Stimulated activated CD8-positive, alpha-beta memory T cell treated with anti-CD3 and anti-CD28 coated beads, Interleukin-7, amount 100 ng/mL, for 48 hours (primary cell): ENCODE measurements at places on chromosomes 12 and 14.

DNA sequence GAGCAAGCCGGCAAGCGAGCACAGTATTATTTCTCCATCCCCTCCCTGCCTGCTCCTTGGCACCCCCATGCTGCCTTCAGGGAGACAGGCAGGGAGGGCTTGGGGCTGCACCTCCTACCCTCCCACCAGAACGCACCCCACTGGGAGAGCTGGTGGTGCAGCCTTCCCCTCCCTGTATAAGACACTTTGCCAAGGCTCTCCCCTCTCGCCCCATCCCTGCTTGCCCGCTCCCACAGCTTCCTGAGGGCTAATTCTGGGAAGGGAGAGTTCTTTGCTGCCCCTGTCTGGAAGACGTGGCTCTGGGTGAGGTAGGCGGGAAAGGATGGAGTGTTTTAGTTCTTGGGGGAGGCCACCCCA is 3.9 kb upstream of the NXPH4 start:
- DNase-seq: no peak

DNA sequence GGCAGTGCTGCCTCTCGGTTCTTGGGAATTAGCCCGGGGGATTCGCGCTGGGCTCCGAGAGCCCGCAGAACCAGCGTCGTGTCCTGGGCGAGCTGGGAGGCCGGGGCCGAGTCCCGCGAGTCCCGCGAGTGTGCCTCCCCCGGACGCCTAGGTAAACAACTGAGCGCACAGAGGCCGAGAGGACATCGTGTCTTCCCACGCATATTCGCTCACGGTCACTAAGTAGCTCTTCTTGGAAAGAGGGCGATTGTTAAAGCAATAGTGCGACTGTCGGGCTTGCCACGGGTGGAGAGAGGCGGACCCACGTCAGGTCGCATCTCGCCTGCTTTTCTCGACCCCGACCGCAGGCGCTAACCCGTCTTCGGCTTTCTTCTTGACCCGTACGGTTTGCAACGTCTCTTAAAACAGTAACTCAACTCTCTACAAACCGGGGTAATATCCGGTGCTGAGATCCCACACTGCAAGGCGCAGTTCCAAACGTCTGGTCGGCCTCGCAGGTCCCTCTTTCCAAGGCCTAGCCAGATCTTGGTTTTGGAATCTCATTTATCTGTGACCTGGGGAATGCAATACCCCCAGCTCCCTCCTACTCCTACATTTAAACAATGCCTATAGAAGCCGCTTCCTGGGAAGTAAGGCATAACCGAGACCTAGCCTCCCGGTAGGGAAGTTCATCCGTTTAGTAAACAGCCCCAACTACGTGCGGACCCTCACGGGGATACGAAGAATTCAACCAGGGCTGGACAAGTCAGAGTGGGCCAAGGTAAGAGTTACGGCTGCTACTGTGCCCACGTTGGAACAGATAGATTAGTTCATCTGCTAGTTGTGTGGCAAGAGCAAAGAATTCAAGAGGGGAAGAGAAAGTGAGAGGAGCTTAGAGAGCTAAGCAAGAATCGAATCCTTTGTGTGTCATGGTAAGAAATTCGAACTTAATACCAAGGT is 736 bp upstream of the PHLDA1 start:
- DNase-seq: no peak

DNA sequence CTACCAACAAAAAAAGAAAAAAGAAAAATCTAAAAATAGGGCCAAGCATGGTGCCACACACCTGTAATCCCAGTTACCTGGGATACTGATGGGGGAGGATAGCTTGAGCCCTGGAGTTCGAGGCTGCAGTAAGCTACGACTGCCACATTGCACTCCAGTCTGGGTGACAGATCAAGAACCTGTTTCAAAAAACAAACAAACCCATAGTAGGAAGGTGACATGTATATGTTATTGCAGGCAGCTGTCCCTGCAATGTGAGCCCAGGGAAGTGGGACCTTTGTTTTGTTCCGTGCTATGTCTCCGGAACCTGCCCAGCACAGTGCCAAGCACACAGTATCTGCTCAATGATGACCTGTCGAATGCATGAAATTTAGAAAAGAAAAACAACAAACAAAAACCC is 37.2 kb upstream of the YY1 start:
- DNase-seq: no peak

GRCh38 chr12:112815589-112816321 is 24.2 kb downstream of the RPH3A start:
- DNase-seq: no peak

GRCh38 chr12:127936463-127936862 is 330.5 kb upstream of the TMEM132C start:
- DNase-seq: no peak

DNA sequence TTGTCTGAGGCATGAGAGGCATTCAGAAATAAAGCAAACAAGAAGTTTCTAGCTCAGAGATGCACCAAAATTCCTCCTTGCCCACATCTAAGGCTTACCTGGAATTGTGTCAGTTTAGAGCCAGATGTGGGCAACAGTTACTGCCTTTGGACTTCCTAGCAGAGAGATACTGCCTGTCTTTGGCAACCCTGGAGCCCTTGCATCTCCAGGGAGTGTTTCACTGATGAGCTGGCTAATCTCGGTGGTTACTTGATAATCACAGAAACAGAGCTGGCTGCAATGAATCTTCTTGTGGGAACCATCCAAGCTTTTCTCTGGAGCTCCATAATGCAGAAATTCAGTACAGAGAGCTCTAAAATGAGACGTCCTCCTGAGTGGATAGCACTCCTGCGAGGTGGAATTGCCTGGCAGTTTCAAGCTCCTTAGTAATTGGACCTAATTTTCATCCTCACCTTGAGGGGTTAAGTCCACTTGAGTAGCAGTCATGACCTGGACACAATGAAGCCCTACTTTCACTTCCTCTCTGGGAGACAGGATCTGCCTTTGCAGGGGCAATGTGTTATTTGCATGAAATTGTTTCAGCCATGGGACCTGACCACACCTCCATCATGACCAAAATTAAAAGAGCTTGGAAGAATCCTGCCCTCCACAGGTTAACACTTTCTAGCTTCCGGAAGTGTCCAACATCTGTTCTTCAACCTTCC is 108.8 kb upstream of the ARHGAP5 start:
- DNase-seq: no peak

DNA sequence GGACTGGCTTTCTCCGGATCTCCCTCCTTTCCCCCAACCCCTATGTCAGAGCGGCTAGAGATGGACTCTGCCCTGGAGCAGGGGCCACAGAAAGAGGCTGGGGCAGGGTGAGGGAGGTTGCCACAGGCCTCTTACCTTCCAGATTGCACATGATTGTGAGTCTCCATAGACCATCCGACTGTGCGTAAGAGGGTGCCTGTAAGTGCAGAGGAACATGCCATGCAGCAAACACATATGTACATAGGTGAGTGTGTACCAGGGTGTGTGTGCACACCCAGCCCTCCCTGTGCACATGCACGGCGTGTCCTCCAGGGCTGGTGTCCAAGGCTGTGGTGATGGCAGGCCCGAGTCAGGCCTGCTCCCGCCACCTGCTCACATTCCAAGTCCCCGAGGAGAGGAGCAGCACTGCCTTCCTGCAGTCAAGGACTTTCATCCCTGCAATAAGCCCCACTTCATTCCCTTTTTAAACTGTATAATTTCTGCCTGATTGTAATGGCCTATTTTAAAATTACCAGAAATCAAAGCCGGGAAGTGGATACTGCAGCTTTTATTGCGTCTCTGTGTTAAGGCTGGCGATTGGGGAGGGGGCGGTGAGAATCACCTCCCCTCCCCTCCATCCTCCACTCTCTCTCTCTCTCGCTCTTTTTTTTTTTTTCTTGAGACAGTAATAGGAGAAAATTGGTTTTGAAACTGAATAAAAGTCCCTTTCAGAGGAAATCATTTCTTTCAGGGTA is 28.5 kb downstream of the FAM222A start:
- no peak for DNase-seq

GRCh38 chr12:124579921-124580517 is 12.6 kb upstream of the NCOR2 start:
- no peak for DNase-seq

DNA sequence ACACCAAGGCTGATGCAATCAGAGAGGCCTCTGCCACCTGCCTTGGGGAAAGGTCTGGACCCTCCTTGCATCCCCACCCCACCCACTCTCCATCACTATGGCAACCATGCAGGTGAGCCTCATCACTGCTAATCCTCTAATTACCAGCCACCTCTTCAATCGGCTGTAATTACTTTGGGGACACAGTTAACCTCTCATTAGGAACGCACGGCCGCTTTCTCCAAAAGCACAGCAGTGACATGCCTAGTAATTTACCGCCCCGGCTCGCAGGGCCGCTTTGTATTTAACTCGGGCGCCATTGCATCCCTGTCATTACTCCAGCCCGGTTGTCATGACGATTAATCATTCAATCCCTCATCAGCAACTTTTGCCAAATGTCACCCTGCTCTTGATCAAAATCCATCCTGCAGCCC is 36.3 kb upstream of the FAM222A start:
- no peak for DNase-seq

- DNase-seq: no peak
Measured at GRCh38 chr12:17015501-17015900, 409.5 kb upstream of the LMO3 start.

DNA sequence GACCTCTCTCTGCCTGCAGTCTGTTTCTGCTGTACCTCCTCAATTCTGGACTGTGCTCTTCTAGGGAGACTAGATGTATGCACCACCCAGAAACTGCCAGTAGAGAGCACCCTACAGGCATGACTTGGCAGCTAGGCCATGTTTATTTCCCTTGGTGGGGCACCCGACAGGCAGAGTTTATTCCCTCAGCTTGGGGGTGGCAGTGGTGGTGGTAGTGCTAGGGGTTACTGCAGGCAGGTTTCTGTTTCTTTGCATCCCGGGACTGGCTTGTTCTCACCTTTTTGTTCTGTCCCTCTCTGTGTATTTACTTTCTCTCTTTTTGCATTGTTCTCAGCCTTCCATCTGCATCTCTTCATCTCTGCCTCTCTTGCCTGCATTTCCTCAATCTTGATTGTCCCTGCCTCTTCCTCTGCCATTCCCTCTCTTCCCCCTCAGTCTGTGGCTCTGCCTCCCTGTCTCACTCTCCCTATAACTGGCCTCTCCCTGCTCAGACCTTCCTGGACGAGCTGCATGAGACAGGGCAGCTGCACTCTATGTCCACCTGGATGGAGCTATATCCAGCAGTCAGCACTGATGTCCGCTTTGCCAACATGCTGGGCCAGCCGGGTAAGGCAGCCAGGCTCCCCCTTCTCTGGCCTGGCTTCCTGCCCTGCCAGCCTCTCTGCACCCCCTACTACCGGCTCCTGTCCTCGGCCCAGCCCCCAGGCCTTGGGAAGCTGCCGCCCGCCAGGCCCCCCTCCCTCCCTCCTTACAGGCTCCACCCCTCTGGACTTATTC is 13.8 kb downstream of the PRPF40B start:
- peak; percentile 41 for DNase-seq

- DNase-seq: no peak
Measured at GRCh38 chr14:21454843-21455544, 929 bp downstream of the CHD8 start.

- DNase-seq: no peak
Measured at GRCh38 chr14:101222362-101223070, 319.0 kb upstream of the RTL1 start.

DNA sequence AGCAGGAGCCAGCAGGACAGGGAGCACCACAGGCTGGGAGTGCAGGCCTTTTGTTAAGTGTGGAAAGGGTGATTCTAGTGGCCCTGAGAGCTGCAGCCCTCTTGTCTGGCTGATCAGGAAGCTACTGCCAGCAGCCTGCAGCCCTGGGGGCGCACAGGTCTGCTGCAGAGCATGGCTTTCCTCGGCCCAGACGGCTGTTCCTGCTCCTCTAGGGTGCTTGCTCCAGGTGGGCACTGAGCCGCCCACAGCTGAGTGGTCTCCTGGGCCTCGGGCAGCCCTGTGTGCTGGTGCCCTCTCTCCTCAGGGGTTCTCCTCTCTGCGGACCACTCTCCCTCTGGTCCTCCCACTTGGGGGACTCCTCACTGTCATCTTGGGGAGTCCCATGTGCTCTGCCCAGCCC is 18.9 kb downstream of the CCDC88C start:
- DNase-seq: no peak

DNA sequence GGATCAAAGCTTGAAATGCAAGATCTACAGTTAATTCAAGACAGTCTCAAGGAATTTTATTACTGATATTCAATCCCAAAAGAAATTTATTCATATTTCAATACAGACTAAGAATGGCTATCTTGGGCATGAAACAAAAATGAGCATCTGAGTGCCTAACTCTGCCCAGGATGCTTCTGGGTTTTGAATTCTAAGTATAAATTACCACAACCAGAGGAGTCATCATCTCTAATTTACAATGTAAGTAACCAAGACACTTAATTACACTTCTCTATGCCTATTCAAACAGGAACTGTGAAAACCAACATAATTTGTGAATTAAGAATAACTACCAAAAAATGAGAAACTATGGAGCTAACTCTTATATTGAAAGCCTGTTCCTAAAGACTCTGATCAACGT is 14.1 kb downstream of the OSBPL8 start:
- no peak for DNase-seq

DNA sequence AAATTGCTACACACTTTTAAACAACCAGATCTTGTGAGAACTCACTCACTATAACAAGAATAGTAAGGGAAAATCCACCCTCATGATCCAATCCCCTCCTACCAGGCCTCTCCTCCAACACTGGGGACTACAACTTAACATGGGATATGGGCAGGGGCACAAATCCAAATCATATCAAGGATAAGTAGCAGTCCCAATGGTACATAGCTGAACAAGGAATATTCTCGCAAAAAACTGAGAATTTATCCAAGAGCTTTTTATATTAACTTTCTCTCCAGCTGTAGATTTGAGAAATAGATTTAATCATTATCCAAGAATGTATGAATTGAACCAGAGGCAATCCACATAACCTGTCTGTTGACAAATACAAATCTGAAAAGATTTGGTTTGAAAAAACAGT is 185.2 kb downstream of the TMTC3 start:
- DNase-seq: no peak

GRCh38 chr14:73718418-73719251 is 4.5 kb upstream of the PNMA1 start:
- DNase-seq: no peak

DNA sequence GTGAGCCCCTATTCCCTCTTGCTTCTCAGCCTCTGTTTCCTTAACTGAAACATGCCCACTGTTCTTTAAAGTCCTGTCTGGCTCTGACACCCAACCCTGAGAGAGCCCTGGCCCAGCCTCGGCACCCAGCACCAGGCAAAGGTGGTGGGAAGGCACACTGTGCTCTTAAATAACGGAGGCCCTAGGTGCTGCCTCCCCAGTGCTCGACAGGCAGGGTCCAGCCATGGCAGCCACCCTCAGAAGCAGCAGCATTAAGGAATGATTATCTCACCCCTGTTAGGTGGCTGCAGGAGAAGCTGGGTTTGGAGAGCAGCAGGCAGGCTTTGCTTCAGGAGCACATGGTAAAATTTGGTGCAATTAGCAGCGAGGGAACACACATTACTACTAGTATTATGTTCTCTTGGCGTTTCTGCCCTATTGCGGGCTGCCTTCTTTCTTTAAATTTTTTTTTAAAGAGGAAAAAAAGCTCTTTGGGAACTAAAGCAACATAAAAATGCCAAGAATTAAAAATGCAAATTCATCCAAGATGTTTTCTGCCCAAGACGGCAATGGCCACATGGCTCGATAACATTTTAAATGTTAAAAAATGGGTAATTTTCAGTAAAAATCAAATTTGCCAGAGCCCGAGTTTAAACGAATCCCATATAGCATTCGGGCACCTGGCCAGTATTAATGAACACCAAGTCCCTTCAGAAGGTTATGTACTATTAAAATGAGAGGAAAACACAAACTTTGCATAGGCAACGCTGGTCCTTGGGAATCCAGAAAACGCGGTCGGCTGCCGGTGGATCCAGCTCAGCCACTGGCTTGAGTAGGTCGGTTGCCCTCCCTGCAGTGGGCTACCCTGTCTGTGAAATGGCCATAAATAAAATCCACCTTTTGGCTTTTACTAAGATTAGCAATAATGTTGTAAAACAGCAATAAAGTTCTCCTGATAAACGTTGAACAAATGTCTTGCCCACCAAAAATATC is 152.2 kb downstream of the BCL11B start:
- DNase-seq: no peak
